ENCODE measurements at places on chromosomes 11 and 22.
A peak's percentile ranks its signal among the peaks of the same experiment; 100 is the strongest.

DNA sequence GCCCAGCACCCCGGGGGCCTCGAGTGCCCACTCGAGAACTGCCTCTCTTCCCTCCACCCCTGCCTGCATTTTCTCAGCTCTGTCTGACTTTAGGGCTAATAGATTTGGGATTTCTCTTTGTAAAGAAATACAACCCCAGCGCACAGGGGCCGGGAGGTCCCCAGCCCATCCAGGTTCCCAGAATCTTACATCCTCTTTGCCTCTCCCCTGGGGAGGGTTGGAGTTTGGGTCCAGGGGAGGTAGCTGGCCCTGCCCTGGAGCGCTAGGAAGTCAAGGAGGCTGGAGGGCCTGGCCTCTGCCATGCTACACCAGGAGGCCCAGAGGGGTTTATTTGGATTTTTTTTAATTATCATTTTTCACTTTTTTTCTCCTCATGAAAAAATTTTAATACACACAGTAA lies 65.7 kb upstream of the LMO1 start:
- no peak for DNase-seq

DNA sequence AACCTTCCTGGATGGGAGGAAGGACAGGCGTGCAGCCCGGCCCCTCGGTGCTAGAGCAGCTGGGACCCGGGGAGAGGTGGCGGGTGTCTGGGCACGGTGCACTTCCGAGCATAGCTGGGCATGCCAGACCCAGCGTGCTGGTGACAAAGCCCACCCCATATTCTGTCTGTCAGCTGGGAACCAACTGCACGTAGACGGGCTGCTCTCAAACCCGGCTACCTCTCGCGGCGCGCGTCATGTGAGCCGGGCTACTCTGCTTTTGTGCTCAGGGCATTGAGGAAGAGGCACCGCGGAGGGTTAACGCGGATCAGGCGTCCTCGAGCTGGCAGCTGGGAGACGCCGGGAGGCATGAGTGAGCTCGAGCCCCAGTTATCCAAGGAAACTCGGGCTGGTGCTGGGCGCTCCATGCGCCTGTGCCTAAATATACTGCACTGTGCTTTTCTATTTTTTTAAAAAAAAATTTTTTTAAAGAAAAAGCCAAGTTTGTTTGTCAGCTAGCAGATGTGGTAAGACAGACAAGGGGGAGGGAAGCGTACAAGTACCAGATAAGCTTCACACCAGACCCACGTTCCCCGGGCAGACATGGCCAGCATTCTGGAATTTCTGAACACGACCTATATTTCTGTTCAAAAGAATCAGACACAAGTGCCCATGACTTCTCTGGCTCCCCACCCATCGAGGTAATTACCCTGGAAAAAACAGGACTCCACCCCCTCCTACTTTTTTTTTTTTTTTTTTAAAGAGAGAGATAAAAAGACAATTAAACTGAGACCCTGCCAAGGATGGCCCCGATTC lies 425.6 kb downstream of the SHANK2 start:
- DNase-seq: peak; percentile 87

DNA sequence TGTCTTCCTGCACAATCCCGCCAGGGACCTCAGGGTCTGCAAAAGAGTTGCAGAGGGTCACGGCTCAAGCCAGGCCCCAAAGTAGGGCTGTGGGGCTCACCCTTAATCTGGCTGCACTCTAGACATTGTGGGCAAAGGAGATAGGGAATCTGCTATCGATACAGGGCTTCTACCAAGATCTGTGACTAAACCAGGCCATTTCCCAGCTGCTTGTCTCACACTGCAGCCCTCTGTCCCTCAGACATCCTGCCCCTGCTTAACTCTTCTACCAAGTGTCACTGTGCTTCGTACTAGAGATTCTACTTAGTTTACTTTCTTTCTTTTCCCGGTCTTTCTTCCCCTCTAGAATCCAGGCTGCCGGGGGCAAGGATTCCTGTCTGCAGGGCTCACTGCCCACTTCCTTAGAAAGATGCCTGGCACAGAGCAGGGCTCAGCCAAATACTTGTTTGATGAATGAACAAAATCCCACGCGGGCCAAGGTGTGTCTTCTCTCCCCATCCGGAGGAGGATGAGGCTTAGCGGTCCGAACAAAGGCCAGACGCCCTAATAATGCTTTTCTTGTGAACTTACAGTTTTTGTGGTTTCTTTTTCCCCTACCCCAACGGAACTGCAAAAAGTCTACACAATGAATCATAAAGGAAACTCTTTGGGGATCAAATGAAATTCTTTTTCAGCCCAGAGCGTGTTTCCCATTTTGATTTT lies 61.3 kb upstream of the ANO1 start:
- no peak for DNase-seq

DNA sequence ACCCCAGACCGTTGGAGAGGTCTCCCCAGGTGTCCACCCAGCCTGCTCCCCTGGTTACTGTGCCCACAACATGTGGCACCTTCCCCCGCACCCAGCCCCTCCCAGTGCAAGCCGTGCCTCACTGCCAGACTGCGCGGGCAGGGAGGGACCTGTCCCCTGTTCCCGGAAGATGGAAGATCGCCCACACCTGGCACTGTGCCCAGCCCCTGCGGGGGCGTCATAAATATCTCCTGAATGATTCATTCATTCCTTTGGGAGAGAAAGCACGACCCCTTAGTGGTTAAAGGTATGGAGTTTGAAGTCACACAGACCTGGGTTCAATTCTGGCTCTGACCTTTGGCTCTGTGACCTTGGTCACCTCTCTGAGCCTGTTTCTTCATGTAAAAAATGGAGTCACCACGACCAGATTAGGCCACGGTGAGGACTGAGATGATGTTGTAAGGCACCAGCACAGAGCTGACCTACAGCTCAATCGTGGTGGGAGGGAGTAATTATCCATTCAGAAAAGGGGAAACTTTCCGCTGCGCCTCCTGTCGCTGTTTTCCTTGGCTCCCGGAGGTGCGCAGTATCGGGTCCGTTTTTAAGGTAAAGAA lies 497 bp upstream of the SYT12 start:
- no peak for DNase-seq

DNA sequence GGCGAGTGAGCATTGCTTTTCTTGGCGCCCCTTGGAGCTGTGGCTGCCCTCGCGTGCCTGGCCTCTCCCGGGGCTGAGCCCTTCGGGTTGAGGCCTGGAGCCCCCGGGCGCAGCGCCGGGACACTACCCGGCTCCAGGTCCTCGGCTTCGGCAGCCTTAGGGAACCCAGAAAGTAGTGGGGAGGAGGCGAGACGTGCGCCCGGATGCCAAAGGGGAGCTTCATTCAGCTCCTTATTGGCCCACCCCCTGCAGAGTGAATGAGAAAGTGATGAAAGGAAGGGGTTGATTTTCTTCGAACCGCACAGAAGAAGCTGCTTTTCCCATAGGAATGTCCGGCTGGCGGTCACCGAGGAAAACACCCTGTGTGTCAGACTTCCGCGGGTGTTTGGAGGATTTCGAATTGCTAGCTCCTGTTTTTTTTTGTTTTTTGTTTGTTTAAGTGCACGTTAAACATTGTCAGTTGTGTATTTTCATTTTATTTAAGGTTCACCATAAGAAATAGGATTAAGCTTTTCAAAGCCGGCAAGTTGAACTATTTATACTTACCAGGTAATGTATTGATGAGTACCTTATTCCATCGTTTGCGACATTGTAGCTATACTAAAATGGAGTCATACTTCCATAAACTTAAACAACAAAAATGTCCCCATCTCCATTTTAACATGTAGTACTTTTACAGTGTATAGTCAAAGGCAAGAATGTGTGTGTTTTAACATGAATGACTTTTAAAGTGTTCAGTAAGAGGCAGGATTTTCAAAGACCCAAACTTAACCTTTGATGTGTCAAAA lies 841 bp upstream of the EIF4G2 start:
- DNase-seq: peak; percentile 52

GRCh38 chr22:20803696-20804324 lies 29.9 kb downstream of the SERPIND1 start:
- no peak for DNase-seq

- DNase-seq: no peak
These were observed 393.8 kb downstream of the AASDHPPT start for GRCh38 chr11:106471276-106471675.

DNA sequence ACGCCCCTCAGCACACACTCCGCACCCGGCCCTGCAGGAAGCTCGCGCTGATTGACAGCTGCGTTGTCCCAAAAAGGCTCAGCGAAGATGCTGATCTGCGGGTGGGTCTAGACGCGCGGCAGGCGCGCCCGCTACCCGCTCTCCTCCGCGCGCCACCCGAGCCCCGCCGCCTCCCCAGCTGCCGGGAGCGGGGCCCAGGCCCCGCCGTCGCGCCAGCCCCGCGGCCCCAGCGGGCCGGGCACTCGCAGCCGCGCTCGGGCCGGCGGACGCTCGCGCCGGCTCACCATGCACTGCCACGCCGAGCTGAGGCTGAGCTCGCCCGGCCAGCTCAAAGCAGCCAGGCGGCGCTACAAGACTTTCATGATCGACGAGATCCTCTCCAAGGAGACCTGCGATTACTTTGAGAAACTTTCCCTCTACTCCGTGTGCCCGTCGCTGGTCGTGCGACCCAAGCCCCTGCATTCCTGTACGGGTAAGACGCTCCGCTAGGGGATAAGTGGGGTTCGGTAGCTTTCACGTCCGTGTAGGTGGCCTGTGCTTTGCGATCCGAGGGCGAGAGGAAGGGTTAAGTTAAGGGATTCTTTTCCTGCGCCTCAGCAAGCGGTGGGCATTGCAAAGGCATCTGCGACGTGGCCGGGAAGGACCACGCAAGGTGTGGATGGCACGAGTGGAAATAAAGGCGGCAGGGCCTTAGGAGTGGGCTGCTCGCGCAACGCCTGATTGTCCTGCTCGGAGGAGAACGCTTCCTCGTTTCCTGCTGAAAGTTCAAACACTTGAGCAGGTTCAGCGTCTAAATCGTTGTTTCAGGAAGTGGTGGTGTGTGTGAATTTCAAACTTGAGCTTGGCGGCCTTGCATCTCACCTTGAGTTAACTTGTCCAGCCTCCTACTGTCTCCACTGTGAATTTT lies at the start of gene BARX2:
Gene BARX2 (plus strand): TSS at position 98 of the 907 bp plus-strand sequence. CDS start 188 bp downstream, at position 286.
- DNase-seq: peak; percentile 65

GRCh38 chr22:20438678-20439492 lies 1.3 kb upstream of the SCARF2 start:
- no peak for DNase-seq

DNA sequence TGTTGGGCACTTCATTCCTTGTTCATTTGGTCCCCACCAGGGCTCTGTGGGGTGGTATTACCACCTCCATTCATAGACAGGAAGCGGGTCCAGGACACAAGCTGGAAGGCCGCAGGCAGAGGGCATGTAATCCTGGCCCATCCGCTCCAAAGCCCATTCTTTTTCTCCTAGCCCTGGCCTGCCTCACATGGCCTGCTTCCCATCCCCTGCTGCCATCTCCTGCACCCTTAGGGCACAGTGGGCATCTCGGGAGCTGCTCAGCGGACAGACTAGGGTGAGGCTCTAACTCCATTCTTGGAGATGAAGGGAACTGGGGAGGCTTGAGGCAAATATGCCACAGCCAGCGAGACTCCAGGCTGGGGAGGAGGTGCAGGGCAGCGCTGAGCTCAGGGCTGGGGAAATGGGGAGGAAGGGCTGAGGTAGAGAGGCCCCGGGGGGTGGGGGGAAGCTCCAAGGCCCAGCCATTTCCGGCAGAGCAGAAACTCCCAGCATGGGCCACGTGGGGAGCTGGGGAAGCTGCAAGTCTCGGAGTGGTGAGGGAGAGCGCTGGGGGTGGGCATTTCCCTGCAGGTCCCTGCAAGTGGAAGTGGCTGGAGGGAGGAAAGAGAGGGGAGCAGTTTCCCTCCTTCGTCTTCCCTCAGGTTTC lies 14.3 kb upstream of the BCL9L start:
- no peak for DNase-seq

DNA sequence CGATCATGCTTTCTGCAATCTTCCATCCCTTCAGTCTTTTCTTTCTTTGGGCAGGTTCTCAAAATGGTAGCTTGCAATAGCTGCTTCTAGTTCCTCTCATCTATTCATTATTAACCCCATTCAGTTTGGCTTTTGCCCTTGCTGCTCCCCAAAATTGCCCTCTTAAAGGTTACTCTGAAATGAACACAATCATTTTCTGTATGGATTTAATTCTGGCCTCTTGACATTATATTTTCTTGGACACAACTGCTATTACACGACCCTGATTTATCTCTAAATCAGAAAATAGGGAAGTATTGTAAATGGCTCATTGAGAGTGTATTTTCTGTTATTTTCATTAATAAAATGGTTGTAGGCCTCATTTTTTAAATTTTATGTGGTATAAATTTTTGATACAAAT lies at the start of gene ANGPTL5:
Gene ANGPTL5 (minus strand): TSS at position 101 of the 400 bp plus-strand sequence. CDS start 8,613 bp downstream, outside the sequence.
- DNase-seq: no peak

GRCh38 chr11:64226507-64227051 lies 505 bp downstream of the NUDT22 start:
- no peak for DNase-seq

DNA sequence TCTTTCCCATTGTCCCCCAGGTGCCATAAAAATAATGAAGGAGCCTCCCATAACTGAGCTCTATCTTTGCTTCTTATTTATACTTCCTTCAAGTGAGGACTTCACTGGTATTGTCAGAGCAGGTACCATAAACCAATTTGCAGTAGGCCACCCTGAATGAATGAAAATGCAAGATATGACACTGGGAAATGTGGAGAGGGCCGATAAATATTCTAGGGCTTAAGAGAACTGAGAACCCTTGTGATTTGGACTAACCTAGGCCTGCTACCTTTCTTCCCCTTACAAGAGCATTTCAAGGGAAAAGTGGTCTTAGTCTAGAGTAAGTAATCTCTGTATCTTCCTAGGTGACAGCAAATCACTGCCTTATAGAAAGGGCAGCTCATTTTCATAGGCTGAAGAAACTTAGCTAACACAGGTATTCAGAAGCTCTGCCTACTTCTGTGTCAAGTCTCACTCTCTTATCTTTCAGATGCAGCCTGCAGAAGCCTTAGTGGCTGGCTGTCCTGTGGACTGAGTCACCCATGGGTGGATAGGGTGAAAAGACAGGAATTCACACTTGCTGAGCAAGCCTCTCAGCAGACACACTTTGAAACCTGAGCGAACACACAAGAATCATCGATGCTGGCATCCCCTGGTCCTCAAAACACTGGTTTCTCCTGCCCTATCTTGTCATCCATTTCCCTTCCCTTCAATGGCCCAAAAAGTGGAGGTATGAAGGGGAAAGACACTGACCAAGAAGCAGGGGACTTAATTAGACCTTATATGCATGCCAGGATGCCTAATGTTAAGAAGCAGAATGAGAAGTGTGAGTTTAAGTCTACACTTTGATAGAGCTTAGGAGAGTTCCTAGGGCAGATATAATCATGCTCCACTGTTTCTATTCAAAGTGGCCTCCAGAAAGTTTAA lies 15.2 kb downstream of the NRIP3 start:
- DNase-seq: no peak

- no peak for DNase-seq
These were observed 398.5 kb downstream of the TBC1D22A start for GRCh38 chr22:47160781-47161520.

DNA sequence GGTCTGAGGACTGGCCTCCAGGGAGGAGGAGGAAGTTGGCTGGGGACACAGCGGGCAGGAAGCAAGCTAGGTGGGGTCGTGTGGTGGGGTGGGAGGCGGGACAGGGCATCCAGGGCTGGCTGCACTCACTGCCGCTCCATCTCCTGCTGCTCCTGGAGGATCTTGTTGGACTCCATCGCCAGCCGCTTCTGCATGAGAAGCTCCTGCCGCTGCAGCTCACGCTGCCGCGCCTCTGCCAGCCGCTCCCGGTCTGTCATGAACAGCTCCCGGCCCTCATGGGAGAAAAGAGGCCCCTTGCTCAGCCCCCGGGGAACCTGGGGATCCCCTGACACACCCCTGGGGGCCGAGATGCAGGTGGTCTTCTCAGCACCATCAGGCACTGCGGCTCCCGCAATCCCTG lies 21.6 kb downstream of the USH1C start:
- DNase-seq: no peak

- no peak for DNase-seq
These were observed 37.5 kb downstream of the MACROD1 start for GRCh38 chr11:64128255-64129006.

GRCh38 chr11:104609311-104610085 lies 288.8 kb downstream of the CASP12 start:
- DNase-seq: no peak

Measured in NCI-H526 (cell line).